Inflammatory macrophage (primary cell): ENCODE measurements at places on chromosomes 7 and 10.

DNA sequence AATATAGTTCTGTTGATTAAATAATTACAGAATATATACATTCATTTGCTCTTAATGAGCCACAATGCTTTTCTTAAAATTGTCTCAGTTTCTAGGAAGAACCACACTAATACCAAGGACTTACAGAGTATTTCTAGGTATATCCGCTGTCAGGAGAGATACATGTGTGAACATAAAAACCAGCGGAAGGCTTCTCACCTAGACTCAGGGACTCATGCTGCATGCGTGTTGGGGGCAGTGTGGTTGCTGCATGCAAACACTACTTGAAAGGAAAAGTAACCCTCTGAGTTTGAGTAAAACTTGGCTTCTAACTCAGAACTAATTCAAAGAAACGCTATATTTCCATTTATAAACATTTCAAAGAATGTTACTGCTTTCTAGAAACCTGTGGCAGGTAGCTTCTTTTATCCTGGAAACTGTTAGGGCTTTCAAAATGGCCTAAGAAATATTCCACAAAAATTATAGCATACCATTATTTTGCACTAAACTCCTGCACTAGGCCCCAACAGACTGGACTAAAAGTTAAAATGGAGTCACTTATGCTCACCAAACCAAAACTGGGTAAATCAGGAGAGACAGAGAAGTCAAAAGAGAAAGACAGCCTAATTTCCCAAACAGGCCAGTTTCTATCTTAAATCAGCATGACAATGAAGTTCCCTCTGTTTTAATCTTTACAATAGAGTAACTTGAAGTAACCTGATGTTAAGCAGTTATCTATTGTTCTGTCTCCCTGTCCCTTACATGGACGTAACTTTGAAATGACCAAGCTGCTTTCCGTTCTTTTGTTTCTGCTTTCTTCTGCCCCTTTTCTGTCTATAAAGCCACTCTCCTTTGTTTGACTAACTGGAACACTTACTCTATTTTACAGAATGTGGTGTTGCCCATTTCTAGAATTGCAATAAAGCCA lies 95.2 kb upstream of the FAM133B start:
- DNase-seq: no peak

DNA sequence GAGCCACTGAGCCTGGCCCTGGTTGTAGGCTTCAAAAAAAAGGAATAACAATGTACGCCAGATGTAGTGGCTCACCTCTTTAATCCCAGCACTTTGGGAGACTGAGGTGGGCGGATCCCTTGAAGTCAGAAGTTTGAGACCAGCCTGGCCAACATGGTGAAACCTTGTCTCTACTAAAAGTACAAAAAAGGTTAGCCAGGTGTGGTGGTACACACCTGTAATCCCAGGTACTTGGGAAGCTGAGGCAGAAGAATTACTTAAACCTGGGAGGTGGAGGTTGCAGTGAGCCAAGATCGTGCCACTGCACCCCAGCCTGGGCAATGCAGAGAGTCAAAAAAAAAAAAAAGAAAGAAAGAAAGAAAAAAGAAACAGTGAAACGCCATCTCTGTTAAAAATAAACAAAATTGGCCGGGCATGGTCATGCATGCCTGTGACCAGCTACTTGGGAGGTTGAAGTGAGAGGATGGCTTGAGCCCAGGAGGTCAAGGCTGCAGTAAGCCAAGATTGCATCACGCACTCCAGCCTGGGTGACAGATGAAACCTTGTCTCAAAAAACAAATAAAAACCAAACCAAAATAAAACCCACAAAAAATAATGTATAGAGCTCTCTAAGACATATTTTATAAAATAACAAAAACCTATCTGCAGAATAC lies 4.7 kb upstream of the KLHDC10 start:
- no peak for DNase-seq

- DNase-seq: no peak
These were observed 238.8 kb upstream of the LRGUK start for GRCh38 chr7:133888061-133888930.

DNA sequence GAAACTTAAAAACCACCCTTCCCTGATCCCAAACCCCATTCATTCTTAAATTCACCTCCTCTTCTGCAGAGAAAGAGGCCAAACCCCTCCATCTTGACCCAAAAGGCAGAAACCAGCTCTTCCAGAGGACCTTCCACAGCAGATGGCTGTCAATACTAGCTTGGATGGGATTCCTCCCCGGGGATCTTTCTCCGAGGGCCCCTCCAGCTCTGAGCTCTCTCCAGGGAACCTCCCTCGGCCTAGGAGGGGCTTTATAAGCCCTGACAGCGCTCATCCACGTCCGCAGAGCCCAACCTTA lies 5.4 kb downstream of the TNRC18 start:
- DNase-seq: no peak

DNA sequence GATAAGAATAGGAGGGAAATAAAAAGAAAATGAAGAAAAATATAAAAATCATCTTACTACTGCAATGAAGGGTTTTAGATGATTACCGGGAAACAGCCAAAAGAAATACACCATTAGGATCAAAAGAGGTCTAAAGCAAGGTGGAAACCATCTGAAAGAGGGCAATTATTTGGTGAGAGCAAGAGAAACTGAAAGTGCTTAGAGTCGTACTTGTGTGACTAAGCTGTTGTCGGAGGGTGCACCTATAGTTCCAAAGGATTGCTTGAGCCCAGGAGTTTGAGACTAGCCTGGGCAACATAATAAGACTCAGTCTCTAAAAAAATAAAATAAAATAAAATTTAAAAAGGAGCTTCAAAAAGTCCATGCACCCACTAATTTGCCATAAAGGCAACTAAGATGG lies 169.5 kb downstream of the DKK1 start:
- DNase-seq: no peak

DNA sequence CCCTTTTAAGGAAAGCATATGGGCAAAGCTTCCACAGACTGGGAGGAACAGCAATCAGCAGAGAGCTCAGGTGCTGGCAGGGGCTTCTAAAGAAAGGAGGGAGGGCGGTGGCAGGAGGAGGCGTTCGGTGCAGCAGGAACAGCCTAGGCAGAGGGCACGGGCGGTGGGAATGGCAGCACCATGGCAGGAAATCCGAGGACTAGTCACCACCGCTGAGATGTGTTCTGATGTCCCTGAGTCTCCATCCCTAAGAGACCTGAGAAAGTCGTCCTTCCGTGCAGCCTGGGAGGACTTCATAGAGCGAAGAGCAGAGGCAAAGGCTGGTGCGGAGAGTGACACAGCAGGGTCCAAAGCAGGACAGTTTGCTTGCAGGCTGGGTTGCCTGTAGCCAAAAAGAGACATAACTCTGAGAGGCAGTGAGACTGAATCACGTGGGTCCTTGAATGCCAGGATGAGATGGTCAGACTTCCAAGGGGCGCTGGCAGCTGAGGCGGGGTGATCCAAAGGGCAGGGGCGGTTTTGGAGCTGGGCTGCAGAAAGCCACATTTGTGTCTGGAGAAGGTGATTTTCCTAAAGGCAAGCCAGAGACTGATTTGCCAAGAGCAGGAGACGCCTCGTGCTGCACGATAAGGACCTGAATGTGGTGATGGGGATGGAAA lies 35.8 kb upstream of the GRID1 start:
- no peak for DNase-seq

- no peak for DNase-seq
These were observed 256.1 kb upstream of the C7orf33 start for GRCh38 chr7:148334441-148334956.

DNA sequence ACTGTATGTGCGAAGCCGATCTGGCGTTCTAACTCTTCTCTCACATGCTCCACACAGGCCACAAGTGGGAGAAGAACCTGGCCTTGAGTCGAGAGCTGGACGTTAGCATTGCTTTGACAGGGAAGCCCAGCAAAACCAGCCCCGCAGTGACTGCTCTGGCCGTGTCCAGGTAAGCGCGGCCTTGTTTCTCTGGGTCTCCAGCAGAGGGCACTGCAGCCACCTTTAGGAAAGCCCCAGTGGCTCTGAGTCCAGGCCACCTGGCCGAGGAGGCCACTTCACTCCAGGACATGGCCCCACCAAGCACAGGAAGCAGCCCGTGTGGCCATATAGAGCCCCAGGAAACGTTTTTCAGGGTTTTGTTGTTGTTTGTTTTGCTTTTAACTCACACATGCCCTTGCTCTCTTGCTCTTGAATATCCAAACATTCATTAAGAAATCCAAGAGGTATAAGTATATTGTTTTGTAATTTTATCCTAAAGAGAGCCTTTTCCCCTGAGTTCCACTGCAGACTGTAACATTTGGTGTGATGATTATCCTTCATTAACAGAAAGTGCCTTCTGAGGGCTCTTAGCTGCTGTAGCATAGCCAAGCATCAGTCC lies 41.8 kb upstream of the LRRC18 start:
- DNase-seq: peak; percentile 31

- DNase-seq: no peak
These were observed 29.4 kb downstream of the PRKG1 start for GRCh38 chr10:51103554-51104217.
